ENCODE measurements at places on chromosomes 11 and 22.

DNA sequence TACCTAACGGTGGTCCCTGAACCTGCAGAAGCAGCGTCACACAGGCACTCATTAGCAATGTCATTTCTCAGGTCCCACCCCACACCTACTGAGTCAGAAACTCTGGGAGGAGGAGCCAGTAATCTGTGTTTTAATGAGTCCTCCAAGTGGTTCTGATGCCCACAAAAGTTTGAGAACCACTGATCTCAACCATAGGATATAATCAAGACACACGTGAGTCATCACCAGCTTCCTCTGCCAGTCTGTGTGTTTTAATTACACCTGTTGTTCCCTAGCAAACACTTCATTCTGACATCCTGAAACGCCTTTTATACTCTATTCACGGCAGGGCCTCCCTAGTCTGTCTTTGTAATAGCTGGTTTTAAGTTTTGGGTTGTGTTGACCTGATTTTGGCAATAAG, 5.8 kb downstream of the TECTA start:
- no peak for DNase-seq

- DNase-seq: no peak
Observed at GRCh38 chr11:65789230-65790103, 2.6 kb downstream of the OVOL1 start.

GRCh38 chr22:19407649-19408606, 23.6 kb downstream of the HIRA start:
- no peak for DNase-seq

DNA sequence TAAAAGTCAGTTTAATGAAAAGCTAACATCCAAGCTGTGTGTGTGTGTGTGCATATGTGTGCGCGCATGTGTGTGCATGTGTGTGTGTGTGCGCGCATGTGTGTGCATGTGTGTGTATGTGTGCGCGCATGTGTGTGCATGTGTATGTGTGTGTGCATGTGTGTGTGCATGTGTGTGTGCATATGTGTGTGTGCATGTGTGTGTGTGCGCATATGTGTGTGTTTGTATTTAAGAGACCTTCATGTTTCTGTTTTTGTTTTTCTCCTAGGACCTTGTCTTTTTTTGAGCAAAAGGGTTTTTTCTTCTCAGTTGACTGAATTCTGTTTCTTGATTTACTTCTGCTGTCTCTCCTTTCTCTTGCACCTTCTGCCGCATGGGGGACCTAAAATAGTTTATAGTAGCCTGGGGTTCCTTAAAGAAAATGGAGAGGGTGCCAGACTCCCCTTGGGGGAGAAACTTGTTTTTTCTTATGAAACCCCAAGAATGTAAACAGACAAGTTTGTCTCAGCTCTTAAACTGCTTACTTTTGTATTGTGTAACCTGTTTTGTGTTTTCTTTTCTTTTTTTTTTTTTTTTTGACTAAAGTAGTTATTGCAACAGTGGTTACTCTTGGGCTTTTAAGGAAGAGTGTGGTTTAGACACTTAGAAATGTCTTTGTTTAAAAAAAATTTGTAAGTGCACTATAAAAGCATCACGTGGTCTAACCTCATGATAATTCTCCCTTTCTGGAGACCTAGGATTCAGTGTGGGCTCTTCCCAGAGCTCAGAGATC, 53.0 kb downstream of the OSBPL5 start:
- DNase-seq: no peak

- DNase-seq: no peak
Observed at GRCh38 chr11:68282861-68283230, 11.1 kb upstream of the C11orf24 start.

- DNase-seq: no peak
Observed at GRCh38 chr11:2652333-2653197, 47.2 kb downstream of the KCNQ1OT1 start.

- DNase-seq: no peak
Observed at GRCh38 chr11:111606986-111607385, 4.7 kb downstream of the SIK2 start.

DNA sequence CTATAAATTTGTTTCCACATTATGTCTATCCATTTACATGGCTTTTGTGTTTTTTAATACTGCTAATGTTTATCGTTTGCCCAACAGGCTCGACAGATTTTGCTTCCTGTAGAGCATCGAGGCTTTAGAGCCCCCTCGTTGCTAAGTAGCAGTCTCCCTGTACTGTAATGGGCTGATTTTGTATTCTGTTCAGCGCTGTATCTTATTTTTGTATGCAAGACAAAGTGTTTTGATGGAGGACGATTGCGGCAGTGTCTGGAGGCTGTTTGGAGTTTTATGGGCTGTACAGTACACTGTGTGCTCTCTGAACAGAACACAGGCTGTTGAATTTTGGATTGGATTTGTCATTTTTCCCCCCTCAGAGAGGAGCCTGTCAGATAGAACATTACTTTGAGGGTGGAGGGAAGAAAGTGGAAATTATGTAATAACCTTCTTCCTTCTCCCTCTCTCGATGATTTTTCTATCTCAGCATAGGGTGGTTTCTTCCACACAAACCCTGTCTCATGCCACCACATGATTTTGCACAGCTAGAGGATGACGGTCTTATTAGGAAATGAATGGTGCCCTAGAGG, 104.4 kb downstream of the ZBTB16 start:
- DNase-seq: no peak

- DNase-seq: no peak
Observed at GRCh38 chr11:72598906-72599305, 75.3 kb downstream of the PDE2A start.

DNA sequence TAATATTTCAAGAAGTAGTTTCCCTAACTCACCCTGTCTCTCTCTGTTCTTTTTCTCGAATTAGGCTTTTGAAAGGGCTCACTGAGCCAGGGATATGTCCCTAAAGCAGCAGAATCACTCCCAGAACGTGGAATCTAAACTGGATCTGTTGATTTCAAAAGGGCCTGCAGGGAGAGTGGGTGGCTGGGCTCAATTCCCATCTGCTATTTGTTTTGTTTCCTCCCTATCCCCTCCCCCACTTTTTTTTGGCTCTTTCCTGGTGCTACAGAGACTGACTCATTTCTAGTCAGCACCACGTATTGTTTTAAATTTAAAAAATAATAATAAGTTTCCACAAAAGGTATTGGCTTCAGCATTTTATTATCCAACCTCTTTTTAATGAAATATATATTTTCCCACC, 961.5 kb downstream of the FAM181B start:
- DNase-seq: no peak

DNA sequence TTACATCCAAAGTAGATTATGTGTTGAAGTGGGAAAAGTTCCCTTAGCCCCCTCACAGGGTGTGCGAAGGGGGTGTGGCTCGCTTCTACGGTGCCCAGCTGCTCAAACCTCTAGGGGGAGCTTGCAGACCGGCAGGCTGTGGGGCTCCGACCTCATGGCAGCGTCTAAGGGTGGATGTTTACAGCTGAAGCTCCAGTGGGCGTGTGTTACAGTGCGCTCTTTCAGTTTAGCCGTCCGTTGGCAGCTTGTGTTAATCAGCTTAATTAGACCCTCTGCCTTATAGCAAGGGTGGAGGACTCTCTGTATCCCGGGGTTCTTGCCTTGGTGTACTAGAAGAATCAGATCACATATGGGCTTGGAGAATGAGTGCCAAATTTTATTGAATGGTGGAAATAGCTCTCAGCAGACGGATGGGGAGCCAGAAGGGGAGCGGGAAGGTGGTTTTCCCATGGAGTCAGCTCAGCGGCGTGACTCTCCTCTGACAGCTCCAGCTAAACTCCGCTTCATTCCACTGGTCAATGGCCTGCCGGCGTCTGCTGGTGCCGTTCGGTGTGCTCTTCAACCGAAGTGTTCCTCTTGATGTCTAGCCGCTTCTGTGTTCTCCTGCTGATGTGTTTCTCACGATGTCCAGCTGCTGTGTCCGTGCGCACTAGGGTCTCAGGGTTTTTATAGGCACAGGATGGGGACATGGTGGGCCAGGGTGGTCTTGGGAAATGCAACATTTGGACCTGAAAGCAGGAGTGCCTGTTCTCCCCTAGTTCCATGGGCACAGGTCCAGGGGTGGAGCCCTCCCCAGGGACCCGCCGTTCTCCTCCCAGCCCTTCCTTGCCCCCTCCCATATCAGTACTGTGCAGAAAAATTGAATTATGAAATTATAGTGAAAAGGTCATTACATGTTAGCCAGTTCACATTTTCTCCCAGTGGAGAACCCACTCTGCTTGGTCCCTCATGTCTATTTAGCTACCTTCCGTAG, 28.6 kb upstream of the OR10G7 start:
- no peak for DNase-seq

GRCh38 chr11:69686856-69687255, 11.7 kb upstream of the LTO1 start:
- DNase-seq: no peak

DNA sequence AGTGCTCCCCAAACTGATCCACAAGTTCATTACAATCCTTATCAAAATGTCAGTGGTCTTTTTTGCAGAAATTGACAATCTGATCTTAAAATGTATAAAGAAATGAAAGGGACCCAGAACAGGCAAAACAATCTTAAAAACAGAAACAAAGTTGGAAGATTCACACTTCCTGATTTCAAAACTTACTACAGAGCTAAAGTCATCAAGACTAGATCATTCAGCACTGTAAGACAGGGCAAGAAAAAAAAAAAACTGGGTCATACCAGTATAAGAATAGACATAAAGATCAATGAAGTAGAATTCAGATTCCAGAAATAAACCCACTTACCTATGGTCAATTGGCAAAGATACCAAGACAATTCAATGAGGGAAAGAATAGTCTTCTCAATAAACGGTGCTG, 4.5 kb upstream of the STK33 start:
- no peak for DNase-seq

- DNase-seq: no peak
Observed at GRCh38 chr11:28083118-28083517, 24.8 kb downstream of the KIF18A start.

DNA sequence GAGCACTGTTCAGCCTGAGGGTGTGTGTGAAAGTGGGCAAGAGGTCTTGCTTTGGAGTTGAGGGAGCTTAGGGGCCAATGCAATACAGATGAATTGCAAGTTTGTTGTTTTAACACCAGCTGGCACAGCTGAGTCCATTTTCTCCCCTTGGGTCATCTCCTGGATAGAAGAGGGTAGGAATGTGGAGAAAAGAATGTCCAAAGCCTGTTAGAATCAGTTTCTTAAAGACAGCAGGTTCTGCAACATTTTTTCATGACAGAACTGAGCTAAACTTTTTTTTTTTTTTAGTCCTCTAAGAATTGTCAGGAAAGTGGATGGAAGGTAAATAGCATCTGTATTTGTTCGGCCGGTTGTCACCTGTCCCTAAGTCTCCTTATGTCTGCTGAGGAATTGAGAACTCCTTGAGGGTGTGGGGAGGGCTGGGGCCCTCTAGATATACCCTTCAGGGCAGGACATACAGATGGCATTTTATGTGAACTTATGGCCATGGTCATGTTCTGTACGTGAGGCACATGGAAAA, 211.1 kb upstream of the CADM1 start:
- no peak for DNase-seq

DNA sequence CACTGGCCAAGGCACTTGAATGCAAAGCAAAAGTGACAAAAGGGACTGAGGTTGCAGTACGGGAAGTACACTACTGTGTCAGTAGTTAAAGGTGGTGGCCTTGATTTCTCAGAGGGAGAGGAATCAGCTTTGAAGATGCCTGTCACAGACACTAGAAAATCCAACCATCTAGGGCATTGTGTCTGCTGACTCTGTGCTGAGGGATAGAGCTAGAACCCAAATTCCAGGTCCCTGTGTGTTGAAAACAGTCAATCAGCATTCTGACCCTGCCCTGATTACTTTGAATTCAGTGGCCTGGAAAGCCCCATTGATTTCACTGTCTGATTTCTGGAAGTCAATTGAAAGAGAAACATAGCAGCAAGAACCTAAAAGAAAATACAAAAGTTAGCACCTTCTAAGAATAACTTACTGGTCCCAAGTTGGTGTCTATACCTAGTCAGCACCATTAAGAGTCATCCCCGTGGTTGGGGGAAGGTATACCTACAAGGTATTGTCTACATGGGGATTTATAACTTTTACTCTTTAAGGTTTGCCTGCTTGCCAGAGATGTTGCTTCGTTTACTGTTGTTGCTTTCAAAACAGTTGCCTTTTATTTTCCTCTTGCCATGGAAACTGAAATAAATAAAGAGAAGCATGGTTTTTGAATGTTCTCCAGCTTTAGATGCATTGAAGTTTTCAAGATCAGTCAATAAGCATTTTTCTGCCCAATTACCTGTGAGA, 97.3 kb downstream of the PDHX start:
- DNase-seq: no peak

- no peak for DNase-seq
Observed at GRCh38 chr11:59158206-59159068, 13.5 kb upstream of the DTX4 start.

DNA sequence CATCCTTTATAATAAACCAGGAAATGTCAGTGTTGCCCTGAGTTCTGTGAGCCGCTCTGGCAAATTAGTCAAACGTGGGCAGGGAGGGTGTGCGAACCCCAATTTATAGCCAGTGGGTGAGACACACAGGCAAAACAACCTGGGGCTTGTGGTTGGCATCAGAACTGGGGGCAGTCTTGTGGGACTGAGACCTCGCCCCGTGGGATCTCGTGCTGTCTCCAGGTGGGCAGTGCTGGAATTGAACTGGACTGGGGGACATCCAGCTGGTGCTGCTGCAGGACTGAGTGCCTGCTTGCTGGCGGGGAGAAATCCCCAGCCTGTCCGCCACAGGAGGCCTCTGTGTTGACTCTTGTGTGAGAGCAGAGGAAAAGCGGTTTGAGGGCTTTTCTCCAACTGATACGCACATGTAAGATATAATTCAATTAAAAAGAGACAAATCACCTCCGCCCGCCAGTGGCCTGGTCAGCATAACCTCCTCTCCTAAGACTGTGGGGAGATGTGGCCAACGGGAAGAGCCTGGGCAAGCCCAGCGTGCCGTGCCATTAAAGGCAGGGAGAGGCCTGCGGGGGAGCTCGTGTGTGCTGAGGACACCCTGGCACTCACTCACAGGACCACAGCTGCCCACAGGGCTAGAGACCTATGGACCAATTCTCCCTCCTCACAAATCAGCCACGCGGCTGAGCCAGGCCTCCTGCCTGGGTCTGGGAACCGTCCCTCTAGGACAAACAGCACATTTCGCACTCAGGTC, 18.4 kb downstream of the SULT4A1 start:
- no peak for DNase-seq

- no peak for DNase-seq
Observed at GRCh38 chr22:45948081-45948648, 28.8 kb downstream of the WNT7B start.

DNA sequence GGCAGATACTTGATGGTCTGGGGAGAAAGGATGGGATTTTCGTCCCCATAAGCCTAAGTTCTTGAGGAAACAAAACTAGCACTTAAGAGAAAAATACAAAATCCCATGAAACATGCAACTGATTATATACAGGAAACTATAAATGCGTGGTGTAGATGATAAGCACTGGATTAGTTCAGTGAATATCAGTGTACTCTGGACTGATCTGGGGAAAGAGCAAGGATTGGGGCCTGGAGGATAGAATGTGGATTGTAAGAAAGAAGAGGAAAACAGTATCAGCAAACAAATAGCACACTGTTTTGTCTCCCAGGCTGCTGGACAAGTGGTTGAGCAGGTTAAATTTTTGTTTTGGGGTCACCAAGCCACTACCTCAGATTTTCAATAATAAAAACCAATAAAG, 49.8 kb downstream of the DCUN1D5 start:
- no peak for DNase-seq

- DNase-seq: no peak
Observed at GRCh38 chr22:49204599-49205482, 622.8 kb downstream of the BRD1 start.

All from GOT3 (cell line).